Suppressor macrophage (primary cell): ENCODE measurements at places on chromosomes 7 and 10.

DNA sequence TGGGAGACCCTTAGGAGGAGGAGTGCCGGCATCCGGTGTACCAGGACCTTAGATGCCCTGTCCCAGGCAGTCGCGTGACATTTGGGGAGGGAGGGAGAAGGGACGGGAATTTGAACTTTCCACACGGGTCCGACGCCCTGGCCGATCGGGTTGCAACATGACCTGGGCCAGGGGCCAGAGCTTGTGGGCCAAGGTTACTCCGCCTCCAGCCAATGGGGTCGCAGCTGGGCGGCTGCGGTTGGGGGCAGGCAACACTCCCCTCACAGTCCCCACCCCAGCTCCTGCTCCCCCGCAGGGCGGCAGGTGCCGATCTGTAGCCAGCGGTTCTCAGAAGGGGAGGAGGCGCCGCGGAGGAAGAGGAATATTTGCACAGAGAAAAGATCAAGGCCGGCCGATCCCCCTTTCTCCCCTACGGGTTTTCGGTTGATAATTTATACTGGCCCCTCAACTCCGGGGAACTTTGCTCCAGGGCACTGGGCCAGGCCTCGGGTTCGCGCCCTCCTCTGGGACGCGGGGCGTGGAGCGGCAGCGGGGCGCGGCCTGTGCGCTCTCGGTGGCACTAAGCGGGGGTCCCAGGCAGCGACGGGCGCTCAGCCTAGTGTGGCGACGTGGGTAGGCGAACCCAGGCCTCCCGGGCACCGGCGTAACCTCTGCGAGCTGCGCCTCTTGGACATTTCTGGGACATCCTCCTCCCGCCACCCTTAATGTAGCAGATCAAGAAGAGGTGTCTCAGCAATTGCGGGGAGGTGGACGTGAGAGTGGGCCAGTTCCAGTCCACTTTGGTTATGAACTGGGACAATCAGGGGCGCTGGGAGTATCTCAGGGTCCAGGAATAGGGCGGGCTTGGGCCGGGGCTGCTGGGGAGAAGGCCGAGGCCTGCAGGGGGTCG, 1.2 kb downstream of the MLXIPL start:
- DNase-seq: peak; percentile 26

DNA sequence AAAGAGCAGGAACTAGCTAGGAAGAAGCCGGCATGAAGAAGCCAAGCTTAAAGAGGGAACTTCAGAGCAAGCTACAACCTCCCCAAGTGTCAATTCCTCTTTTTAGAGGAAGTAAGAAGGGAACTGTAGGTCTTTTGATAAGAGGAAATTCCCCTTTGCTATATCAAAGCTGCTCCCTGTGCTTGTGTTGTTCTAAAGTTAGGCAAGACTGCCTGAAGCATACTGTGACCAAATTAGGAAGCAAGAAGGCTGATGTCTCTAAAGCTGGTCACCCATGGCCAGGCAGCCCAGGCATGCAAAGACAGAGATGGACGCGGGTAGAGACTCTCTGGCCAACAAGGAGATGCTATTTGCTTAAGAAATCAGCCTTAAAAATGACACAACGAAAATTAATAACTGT, 87.9 kb downstream of the RNF216 start:
- DNase-seq: peak; percentile 87

GRCh38 chr7:66464059-66464458, 164.6 kb upstream of the KCTD7 start:
- no peak for DNase-seq

DNA sequence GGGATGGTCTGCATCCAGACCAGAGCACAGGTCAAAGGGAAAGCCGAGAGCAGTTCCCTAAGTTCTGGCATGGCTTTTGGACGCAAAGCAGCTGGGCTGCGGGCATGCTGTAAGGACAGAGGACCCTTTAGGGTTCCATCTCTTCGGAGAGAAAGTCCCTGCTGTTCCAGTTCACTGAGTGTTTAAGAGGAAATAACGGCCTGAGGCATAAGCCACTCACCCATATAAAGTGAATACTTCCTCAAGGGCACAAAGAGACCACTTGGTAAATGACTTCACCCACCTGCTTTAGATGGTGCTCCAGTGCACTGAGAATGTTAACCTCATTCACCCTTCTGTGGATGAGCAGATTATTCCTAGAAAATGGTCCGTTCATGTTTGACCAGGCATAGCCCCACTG, 586.7 kb upstream of the GALNT17 start:
- no peak for DNase-seq

DNA sequence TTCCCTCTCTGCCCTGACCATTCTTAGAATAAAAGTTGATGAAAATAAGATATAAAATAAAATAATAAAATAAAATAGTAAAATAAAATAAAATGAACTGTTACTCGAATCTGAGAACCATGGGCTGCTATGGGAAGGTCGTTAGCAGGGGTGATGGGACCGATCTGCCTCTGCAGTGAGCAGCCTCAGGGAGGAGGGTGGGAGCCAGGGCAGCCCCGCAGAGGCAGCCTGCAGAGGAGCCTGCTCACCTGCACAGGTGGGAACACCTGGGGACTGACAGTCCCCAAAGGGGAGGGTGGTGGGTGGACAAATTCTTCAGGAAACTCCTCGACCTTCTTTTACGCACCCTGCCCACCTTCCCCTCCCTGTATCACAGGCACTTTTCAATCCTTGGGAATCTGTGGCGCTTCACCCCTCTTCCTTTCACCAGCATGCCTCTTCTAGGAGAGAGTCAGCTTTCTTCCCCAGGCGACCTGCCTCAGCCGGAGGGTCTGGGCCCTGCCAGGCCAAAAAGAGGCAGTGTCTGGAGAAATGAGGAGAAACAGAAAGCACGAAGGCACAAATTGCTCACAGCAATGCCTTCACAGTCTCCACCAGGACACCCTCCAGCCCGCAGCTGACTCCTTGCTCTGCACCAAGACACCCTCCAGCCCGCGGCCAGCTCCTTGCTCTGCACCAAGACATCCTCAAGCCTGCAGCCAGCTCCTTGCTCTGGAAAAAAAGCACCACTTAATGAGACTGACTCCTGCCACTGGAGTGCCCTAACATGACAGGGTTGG, 368.4 kb upstream of the SHH start:
- DNase-seq: no peak

- DNase-seq: no peak
Observed at GRCh38 chr10:93211991-93212390, 138.3 kb downstream of the CYP26A1 start.

- no peak for DNase-seq
Observed at GRCh38 chr7:44393238-44394111, 68.1 kb upstream of the CAMK2B start.

DNA sequence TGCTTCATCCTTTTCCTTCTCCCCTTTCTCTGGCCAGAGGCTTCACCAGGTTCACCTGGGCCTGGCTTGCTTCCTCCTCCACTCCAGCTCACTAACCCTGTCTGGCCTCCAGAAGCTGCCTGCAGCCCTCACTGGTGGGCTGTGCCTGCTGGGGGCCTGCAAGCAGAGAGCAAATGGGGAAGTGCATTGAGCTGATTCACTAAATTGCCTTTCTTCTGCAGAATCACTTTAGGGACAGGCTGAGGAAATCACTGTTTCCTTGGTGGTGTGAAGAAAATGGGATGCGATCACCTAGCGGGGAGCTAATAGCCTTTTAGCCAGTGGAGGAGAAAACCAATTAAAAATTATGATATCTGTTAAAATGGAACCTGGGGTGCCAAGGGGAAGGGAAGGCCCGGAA, 3.0 kb downstream of the RET start:
- peak; percentile 30 for DNase-seq

DNA sequence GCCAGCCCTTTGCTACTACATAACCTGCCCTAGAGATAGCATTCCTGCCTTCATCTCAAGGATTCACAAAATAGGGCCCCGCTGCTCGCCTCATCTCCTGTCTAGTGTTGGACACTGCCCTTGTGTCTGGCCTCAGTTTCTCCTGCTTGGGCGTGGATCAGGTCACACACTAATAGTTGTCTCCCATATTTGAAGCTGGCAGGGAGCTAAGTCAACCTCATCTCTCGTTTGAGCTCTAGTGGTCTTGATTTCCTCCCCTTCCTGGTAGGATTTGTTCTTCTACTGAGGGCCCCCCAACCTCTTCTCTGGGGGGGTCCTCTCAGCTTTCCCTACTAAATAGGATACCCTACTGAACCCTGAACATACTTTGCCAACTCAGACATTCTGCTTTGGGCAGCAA, 42.2 kb downstream of the ADCYAP1R1 start:
- DNase-seq: no peak

DNA sequence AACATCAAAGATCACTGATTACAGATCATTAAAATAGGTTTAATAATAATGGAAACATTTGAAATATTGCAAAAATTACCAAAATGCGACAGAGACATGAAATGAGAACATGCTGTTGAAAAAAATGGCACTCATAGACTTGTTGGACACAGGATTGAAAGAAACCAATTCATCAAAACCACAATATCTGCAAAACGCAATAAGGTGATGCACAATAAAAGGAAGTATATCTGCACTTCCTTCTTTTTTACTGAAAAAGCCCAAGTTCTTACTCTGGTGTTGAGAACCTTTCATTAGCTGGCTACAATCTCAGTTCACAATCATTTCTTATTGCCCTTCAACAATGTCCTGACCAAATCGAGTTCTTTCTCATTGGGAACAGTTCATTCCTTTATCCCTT, 28.7 kb downstream of the TMEM106B start:
- DNase-seq: peak; percentile 12

GRCh38 chr7:112144284-112145059, 61.7 kb downstream of the DOCK4 start:
- DNase-seq: no peak

GRCh38 chr7:105096306-105096705, 82.3 kb downstream of the KMT2E start:
- no peak for DNase-seq

GRCh38 chr10:63481815-63482421, 16.1 kb upstream of the JMJD1C start:
- no peak for DNase-seq

- peak; percentile 19 for DNase-seq
Observed at GRCh38 chr7:7577888-7578287, 11.2 kb downstream of the MIOS start.

DNA sequence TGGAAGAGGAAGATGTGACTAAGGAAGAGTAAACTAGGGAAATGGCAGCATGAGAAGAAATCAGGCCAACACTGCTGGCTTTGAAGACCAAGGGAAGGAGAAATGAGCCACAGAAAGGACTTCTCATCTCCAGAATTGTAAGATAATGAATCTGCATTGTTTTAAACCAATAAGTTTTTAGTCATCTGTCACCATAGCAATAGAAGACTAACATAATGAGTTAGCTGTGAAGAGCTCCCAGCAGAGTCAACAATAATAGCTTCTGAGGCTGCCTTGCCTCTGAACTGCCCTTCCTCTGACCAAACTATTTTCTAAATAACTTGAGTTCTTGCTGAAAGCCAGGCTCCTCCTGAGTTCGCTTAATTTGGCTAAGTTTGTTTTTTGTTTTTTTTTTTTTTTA, 103.6 kb downstream of the CACNA2D1 start:
- no peak for DNase-seq

GRCh38 chr7:75010036-75010435, 45.5 kb downstream of the CASTOR2 start:
- DNase-seq: peak; percentile 41

GRCh38 chr7:150860291-150860977, 8.1 kb downstream of the AOC1 start:
- no peak for DNase-seq

- peak; percentile 50 for DNase-seq
Observed at GRCh38 chr7:141039376-141039775, 24.6 kb upstream of the MRPS33 start.

- DNase-seq: no peak
Observed at GRCh38 chr7:29926216-29926615, 63.4 kb downstream of the SCRN1 start.

DNA sequence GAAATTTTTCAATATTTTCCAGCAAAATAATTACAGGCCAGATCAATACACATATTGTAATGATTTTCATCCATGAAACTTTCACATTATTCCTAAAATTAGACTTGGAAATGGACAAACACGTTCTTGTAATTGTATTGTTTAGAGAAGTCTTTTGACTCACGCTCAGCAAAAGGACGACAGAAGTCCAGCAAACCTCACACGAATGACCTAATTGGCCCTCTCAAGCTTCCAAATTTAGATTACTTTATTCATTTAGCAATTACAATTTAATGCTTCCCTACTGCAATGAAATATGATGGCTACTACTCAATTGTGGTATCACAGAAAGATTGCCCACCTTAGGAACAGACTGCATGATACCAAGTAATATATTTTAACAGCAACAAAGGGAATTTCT, 702.2 kb downstream of the MAGI2 start:
- no peak for DNase-seq

GRCh38 chr7:87874066-87874465, 2.1 kb downstream of the SLC25A40 start:
- DNase-seq: peak; percentile 91

DNA sequence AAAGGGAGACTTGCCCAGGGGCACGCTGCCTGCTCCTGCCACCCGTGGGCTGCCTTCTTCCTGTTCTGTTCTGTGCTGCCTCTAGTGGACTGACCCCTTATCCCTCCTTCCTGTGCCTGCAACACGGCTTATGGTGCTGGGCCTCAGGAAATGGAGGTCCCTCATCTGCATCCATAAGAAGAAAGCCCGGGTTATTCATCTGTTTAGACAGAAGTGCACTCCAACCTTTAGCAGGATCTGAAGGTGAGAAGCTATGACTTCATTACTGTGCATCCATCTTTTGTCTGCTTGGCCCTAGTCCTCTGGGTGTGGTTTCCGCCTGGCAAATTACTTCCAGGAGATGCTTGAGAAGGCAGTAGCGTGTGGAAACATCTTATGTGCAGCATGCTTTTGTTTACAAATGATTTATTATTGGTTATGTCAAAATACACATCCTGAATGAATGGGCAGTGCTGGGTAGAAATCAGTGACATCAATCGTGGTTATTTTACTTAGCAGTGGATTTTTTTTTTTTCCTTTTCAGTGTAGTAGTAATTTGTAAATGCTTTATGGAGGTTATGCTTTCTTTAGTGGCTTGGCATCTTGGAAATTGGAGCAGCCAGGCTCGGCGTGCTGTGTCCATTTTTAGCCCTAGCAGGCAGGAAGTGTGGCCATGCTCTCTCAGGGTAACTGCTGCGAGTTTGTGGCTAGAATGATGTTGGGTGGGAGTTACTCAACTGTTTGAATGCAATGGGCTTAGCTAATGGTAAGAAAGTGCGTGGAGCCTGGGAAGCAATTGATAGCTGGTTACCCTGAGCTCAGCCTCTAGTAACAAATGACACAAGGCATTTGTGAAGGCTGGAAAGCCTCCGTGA, 12.7 kb downstream of the PTPRE start:
- peak; percentile 88 for DNase-seq

- DNase-seq: peak; percentile 97
Observed at GRCh38 chr7:44980393-44981034, 1.7 kb upstream of the MYO1G start.
